Ascending aorta (tissue), 2 donors: ENCODE measurements at places on chromosomes 13 and 19. TPM values are rescaled to one million over a fixed set of nuclear protein-coding genes. Genes with fewer than 3 reads are reported as not detected.

Gene TEX29
- total RNA-seq, result not detected

DNA sequence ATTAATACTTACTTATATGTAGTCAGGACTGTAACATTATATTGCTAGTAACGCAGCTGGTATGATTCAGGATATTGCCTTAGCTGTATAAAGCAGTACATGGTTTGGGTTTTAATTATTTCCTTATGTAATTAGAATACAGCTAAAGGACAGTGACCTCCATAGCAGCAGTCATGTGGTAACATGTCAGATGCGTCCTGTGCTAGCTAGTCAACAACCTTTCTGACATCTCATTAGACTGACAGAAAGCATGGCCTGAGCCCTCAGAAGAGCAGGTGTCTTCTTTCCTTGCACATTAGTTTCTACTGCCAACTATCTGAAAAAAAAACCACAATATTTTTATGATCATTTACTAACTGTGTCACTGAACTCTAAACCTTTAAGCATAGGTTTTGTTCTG is 122.2 kb downstream of the MAB21L1 start:
- DNase-seq, result no peak

DNA sequence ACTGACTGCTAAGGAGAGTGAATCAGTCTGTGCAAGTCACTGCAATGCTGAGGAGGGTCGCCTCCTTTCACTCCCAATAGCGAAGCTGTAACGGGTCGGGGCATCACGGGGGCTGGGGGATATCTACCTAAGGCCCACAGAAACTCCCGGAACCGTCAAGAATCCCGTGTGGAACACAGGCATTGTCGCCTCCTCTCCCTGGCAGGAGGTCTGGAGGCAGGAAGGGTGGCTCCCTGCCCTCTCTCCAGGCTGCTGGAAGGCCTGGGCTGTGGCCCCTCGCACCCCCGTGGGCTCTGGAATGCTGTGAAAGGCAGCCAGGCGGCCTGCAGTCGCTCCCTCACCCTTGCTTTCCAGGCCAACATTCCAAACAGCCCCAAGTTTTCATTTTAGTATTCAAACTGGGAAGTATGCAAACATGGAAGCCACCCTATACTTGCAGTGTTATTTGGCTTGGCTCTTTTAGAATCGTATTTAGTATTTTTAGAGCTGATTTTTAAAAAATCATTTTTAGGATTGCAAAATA is 109.4 kb downstream of the CRYL1 start:
- peak; percentile 58 for DNase-seq

DNA sequence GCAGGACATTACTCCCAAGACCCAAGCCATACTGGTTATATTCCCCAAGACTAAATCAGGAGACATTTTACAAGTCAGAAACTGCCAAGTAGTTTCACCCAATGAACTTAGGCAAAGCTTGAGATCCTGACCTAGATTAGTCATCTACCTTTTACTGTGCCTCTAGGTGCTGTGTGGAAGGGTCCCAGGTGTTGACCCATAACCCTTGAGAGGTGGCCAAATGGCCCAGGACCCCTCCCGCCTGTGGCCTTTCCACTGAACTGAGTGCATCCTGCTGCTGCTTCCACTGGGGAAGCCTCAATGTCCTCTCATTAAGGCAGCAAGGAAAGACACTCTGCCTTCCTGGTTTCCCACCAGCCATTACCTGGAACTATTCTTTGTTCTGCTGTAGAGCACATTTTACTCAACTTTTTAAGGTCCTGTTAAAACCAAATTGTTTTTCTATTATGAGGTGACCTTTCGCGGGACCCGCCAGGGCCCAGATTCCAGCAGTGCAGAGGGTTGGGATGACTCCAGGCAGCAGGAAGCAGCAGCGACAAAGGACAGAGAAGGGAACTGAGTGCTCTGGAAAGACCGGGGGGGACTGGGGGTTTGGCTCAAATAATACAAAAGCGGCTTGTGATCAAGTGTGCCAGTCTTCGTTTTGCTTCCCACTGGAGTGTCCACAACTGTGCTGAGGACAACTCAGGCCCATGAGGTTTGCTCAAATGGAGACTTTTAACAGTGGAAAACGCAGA is 27.1 kb downstream of the ANKRD10 start:
- DNase-seq, result no peak

DNA sequence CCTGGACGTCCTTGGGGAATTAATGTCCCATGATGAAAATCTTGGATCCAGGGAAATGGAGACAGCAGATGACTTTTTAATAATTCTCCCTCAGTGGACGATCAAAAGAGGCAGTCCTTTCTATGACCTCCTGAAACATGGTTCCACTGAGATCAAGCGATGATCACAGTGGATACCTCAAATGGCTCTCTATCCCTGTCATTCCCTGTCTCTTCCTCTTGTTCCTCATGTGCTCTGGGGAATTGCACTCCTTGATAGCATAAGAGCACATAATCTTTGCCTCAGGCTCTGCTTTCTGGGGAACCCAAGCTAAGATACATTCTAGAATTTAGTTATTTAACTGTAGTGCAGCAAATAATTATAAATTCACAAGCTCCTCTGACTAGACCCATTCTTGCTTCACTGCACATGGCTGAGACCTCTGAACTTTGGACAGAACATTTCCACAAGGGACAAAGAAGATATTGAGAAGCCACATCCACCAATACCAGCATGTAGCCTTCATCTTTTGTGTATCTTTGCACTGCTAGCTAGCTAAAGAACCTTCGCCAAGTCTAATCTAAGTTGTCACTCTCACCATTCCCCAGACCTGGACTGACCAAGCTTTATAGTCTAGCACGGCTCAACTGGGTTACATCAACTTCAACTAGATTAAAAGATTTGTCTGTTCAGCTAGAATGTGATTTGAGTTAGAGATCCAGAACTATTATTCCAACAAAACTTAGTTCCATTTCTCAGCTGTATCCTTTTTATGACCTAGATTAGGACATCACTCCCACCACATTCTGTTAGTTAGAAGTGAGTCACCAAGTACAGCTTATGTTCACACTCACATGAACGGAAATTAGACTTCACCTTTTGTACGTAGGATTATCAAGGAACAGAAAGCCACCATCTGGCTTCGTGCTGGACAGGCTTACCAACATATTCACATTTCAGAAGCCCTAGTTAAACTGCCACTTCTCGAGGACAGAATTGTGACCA is 142.7 kb downstream of the SUCLA2 start:
- no peak for DNase-seq

DNA sequence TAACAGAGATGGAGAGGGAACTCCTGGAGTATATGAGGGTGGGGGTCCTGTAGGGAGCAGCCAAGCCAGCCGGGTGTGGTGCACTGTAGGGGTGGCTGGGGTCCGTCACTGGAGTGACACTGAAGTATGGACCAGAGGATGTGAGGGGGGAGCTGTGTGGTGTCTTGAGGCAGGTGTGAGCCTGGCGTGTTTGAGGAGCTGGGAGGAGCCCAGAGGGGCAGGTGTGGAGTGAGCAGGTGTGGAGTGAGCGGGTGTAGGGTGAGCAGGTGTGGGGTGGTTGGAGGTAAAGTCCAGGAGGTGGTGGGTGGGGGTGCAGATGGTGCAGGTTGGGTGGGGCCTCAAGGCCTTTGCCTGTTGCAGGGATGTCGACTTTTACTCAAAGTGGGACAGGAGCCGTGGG is 5.9 kb downstream of the B3GNT8 start:
- no peak for DNase-seq

DNA sequence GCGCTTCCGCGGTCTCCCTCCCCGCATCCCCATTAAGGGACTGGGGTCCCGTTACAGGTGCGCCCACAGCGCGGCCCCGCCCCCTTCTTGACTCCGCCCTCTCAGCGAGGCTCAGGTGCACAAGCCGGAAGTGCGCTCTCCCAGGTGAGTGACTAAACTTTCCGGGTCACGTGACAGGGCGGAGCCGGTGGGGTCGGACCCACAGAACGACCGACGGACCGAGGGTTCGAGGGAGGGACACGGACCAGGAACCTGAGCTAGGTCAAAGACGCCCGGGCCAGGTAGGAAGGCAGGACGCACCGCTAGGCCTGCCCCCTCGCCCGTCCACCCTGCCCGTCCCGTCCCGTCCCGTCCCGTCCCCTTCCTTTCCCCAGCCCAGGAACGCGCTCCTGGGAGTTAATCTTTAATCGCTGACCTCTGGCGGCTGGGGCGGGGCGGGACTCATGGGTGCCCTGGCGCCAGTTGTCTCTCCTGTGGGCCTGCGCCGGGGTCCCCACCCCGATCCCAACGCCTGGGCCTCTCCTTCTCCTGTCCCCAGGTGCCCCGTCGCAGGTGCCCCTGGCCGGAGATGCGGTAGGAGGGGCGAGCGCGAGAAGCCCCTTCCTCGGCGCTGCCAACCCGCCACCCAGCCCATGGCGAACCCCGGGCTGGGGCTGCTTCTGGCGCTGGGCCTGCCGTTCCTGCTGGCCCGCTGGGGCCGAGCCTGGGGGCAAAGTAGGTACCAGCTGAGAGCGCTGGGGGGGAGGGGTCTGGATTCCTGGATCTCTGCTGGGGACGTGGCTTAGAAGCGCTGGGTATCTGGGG is at the start of gene CRB3:
TSS of gene CRB3 (plus strand) at position 202 of the 804 bp plus-strand sequence. CDS start at position 633, 431 bp downstream.
- DNase-seq, result no peak

DNA sequence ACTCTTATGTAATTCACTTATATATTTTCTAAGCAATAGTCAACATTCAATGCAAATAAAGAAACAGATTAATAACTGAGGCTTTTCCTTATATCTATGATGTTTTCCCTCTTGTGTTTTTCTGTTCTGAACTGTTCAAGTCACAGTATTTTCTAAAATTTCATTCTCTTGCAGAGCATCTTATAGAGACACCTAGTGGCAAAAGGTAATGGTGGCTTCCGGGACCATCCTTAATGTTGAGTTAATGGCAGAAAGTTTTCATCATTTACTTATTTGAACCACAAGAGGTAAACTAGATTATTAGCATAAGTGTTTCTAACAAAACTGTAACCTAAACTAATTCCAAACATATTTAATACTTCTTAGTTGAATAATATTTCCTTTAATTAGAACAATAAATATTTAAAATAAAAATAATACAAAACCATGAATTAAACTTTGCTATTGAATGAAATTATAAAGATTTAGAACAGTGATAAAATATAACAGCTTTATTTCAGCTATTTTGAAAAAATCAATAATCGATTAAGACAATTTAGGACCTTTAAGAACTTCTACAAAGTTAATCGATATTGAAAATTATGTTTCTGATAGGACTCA is 1.7 kb upstream of the SLITRK5 start:
- DNase-seq, result no peak

- DNase-seq, result no peak
Observed at GRCh38 chr13:101401196-101401595, 15.1 kb downstream of the NALCN start.

DNA sequence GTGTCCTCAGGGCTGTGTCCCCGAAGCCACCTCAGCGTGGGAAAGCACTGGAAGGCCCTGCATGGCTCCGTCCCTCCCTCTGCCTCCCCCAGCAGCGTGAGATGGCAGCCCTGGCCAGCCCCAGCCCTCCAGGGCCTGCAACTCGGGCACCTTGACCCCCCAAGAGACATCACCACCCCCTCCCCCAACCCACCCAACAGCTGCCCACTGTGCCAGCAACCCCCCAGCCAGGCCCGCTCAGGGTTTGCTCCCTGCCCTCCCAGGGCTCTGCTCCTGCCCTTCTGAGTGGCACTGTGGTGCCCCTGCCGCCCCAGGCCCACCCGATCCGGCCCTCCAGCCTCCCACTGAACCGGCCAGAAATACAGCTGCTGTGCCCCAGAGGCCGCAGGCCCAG is 1.5 kb upstream of the ASPDH start:
- DNase-seq, result no peak

DNA sequence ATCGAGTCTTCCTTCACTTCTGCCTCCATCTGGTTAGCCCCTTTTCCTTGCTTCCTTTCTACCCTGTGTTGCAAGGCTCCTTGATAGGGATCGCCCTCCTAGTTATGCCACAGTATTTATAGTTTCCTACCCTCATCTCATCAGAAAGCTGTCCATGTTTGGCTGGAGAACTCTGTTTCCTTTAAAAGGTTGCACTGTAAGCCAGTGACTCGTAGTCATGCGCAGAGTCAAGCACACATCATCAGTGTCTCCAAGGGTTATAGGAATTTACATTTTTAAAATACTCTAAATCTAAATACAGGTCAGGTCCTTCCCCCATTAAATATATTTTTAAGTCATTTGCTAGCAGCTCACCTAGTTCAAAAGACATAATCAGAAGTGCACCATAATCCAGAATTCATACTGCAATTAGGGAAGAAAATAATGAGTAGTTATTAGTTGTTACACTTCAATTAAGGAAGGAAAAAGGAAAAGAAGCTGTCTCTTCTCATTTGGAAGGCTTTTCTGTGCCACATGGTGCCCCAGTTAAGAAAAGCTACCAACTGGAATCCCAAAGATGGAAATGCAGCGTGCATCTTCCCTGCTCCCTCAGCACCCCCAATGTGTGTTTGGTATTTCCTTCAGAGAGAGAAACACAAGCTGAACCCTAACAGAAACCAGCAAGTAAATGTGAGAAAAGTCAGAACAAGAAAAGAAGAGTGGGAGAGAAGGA is 81.0 kb downstream of the GPR12 start:
- DNase-seq, result no peak

Gene PCDH17
- 36.0 TPM for total RNA-seq

DNA sequence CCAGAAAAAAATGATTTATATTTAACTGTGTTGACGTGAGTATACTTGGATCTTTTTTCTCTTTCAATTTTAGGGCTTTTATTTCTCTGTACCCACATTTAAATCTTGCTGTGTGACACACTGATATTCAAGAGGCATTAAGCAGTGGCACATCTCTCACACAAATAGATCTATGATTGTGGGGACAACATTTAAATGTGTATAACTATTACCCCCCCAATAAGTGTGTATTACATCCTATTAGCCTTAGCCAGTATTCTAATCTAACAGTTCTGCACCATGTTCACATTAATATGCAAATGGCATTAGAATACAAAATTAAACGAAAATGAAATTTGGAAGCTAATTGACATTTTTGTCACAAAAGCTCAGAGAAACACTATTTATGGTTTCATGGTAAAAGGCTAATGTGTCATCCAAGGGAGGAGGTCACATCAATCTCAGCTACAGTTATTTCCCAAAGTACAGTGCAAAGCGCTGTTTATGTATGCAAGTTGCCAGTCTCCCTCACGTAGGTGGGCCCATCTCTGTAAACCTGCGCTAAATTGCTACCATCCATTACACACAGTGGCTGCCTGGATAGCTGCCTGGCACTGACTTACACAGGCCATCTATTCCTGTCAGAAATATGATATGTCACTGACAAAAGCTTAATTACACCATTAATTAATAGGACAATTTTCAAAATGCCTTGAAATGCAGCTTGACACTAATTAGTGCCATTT is 984.7 kb upstream of the PCDH9 start:
- DNase-seq, result no peak
